ENCODE measurements at places on chromosomes 7 and 10. TPM values are rescaled to one million over a fixed set of nuclear protein-coding genes. Genes with fewer than 3 reads are reported as not detected.

GRCh38 chr7:69042138-69042537, 556.1 kb upstream of the AUTS2 start:
- DNase-seq: no peak

GRCh38 chr10:282294-283139, 147.3 kb downstream of the ZMYND11 start:
- no peak for DNase-seq

DNA sequence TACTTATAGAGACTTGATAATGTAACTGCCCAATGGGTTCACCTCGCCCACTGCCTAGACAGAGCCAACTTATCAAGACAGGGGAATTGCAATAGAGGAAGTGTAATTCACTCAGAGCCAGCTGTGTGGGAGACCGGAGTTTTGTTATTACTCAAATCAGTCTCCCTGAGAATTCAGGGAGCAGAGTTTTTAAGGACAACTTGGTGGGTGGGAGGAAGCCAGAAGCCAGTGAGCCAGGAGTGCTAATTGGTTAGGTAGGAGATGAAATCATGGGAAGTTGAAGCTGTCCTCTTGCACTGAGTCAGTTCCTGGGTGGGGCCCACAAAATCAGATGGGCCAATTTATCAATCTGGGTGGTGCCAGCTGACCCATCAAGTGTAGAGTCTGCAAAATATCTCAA, 20.1 kb upstream of the C7orf33 start:
- no peak for DNase-seq

DNA sequence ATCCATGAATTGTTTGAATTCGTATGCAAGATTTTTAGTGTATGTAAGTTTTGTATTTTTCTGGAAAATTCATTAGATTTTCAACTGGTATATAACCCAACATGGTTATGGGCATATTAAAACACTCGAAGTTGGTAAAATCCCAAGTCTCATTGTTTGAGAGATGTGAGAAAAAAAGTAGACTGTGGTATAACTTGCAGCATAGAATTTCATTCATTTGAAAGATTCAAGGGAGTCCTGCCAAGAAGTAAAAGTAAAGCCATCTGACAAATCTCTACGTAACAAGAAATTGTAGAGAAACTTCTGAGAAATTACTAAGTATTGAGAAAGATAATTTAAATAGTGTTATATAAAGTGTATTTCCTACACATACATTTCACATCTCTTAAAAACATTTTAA, 40.2 kb downstream of the SEMA3E start:
- no peak for DNase-seq

GRCh38 chr7:150951521-150951920, 26.6 kb downstream of the KCNH2 start:
- DNase-seq: no peak

DNA sequence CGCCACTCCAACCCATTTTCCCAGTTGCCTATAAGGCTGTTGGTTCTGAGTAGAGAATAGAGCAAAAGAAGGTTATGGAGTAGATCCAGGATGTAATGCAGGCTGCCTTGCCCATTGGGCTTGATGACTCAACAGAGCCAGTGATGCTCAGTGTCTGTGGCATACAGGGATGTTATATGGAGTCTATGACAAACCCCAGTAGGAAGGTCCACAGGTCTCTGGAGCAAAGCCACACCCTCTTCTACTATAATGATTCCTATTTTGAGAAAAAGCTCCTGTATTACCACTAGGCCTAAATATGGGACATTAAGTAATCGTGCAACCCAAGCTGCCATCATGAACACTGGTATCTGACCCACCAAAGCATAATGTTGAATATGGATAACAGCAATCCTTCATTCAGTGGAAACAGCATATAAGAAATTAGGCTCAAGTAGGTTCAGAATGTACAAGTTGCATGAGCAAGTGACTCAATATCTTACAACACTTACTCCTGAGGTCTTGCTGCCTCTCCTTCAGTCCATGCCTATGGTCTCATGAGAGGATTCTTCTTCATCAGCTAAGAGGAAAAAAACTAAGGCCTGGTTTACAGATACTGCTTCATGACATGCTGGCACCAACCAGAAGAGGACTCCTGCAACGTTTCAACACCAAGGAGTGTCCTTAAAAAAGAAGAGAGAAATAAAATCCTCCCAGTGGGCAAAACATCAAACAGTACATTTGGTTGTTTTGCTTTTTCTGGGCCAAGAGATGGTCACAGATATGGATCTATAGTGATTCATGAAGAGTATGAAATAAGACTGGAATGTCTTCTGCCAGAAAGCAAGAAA, 14.8 kb upstream of the FHIP2A start:
- DNase-seq: no peak

GRCh38 chr7:155455132-155455693, 2.7 kb upstream of the EN2 start:
- DNase-seq: no peak

DNA sequence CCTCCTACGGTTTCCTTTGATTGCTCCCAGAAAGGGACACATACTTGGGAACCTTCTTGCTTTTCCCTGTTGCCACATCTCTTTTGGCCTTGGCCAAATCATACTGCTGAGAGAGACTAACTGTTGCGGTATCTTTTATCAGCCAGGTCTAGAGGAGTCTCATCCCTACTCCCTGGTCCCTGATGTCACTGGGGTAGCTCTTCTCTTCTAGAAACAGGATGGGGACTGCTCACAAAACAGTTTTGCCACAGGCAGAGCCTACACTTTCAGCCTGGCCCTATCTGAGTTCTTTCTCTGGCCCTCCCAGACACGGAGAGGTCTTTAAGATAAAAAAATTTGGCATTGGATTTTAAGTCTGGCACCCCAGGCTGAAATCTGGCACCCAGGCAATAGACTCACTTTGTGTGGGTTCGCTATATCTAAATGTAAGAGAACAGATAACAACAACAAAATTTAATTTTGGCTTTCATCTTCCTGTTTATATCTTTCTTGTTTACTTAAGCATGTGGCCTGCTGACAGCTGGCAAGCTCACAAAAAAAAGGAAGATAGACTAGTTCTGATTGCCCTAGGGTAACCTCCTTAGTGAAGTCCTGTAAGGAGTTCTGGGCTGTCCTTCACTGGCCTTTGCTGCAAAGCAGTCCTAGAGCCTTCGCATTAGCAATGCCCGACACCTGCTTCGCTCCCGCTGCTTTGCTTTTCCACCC, 228.3 kb upstream of the NPVF start:
- DNase-seq: no peak

GRCh38 chr7:15781944-15782343, 95.5 kb upstream of the MEOX2 start:
- DNase-seq: no peak

DNA sequence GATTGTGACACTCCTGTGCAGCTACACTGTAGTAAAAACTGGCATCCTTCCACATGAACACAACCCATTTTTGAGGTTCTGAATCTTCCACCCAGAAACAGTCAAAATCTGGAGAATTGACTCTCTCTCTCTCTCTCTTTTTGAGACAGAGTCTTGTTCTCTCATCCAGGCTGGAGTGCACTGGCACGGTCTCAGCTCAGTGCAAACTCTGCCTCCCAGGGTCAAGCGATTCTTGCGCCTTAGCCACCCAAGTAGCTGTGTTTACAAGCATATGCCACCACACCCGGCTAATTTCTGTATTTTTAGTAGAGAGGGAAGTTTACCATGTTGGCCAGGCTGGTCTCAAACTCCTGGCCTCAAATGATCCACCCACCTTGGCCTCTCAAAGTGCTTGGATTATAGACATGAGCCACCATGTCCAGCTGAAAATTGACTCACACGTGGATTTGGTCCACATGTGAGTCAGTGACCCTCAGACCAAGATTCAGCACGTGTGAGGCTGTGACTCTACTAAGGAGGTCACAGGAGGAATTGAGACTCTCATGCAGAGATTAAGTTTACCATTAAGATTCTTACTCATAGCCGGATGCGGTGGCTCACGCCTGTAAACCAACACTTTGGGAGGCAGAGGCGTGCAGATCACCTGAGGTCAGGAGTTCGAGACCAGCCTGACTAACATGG, 12.1 kb upstream of the ZNF107 start:
- DNase-seq: no peak

- DNase-seq: peak; percentile 73
Measured at GRCh38 chr10:33460505-33461294, 126.2 kb upstream of the NRP1 start.

DNA sequence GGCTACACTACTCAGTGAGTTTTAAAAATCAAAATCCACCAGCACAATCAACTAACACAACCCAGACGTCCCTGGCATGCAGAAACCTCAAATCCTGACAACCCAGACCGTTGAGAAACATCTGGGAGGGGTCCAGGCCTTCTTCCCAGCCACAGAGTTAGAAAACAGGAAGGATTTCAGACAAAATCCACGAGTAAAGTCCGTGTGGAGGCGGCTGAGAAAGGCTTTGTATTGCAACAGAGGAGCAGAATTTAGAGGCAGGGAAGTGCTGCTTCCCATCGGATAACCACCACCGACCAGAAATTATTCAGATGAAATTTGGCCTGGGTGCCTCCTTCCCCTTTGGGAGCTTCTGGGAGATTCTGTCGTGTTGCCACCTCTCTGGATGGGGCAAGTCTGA, 61.5 kb downstream of the TNS3 start:
- no peak for DNase-seq

DNA sequence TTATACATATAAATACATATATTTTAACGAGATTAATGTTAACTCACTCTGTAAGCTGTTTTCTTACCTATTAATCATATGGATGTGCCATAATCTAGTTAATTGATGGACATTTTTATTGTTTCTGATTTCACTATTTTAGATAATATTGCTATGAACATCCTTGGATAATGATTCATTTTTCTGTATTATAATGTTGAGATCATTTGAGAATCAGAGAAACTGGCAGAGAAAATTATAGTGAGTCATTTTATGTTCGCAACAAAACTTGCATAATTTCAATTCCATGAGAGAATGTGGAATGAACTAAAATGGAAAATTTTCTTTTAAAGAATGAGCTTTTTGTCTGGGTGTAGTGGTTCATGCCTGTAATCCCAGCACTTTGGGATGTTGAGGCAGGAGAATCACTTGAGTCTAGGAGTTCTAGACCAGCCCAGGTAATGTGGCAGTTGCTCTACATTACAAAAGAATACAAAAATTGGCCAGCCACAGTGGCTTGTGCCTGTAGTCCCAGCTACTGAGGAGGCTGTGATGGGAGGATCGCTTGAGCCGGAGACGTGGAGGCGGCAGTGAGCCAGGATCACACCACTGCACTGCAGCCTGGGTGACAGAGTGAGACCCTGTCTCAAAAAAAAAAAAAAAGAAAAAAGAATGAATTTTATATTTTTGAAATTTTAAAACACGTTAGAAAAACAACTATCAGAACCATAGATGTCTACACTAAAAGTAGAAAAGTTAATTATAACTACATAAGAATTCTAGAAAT, 40.5 kb downstream of the PAPSS2 start:
- DNase-seq: no peak

- DNase-seq: no peak
Measured at GRCh38 chr7:116863936-116864500, 1.6 kb downstream of the CAPZA2 start.

DNA sequence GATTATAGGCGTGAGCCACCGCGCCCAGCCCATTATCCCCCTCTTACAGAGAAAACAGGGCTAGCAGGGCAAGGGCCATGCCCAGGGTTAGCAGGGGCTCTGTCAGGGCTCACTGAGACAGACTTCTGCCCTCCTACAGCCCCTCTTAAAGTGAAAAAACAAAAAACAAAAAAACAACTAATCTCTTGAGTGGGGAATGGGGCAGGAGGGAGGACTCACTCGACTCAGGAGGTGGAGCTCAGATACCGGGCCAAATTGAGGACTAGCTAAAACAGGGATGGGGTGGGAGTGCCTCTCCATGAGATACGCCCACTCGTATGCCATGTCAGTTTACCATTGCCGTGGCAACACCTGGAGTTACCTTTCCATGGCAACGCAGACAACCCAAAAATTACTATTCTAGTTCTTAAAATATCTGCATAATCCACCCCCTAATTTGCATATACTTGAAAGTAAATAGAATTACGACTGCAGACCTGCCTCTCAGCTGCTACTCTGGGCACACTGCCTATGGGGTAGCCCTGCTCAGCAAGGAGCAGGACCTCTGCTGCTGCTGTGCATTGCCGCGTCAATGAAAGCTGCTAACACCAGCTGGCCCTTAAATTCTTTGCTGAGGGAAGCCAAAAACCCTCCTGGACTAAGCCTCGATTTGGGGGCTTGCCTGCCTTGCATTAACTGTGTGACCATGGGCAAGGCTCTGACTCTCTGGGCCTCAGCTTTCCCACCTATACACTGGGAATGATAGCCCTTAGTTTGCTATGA, 13.4 kb downstream of the SSC4D start:
- no peak for DNase-seq

DNA sequence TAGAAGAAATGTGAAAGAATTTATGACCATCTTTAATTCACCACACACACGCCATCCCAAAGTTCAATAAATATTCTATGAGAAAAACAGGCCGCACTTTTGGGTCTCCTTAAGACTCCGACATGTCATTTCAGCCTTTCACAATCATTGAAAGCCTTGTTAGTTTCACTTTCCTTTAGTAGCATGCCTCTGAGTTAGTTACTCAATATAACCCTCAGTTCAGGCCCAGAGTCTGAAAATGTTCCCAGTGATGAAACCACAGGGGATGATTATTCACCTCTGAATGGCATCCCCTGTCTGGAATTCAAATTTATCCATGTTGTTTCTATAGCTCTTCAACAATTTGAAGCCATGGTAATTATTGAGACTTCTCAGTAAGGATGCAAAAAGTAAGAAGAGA, 278.1 kb upstream of the NRP1 start:
- DNase-seq: no peak

- DNase-seq: no peak
Measured at GRCh38 chr10:51892965-51893658, 193.7 kb upstream of the CSTF2T start.

DNA sequence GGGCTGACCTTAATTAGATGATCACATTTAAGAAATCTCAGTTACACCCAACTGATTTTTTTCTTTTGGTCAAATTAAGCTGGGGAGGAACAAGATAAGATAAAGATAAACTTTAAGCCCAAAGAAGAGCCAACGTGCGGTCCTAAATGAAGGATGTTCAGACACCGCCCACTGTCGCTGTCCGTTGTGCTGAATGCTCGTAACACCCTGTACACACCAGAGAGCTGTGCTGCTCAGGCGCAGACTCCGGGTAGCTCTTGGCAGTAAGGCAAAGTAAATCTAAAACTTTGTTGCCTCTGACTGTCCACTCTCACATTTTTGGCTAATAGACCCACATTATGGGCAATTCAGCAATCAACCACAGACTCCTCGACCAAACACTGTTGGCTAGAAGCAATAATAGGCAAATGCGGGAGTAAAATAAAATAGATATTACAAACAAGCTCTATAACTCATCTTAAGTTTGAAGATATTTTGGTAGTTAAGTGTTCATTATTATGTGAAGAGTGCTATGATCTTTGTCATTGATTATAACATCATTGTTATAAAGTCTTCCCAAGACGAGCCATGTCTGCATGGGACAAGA, 57.1 kb downstream of the PLPP4 start:
- no peak for DNase-seq

GRCh38 chr10:3476186-3476585, 303.6 kb upstream of the PITRM1 start:
- DNase-seq: no peak

- DNase-seq: no peak
Measured at GRCh38 chr10:122530177-122530576, 30.4 kb upstream of the DMBT1 start.

Gene TRIL
- 2.2 TPM for total RNA-seq

Gene DNAJC30
- 7.6 TPM for total RNA-seq

Gene PSPH
- total RNA-seq: 3.8 TPM

Gene TDRD1
- total RNA-seq: 0.34 TPM

Gene TBX20
- not detected for total RNA-seq

Gene ARHGAP22
- total RNA-seq: 1.6 TPM

Gene PDE6C
- not detected for total RNA-seq

Gene EGR2
- total RNA-seq: 2.7 TPM

Gene ACHE
- 10.9 TPM for total RNA-seq

Gene AKR1D1
- not detected for total RNA-seq

Gene FAM24B
- 5.1 TPM for total RNA-seq

Gene ANKRD26
- total RNA-seq: 5.4 TPM
